Skin of body (tissue), 3 donors: ENCODE measurements at places on chromosomes 1 and 21. TPM values are rescaled to one million over a fixed set of nuclear protein-coding genes. Genes with fewer than 3 reads are reported as not detected.

- no peak for DNase-seq
These were observed 179.2 kb upstream of the RAB4A start for GRCh38 chr1:229091721-229092136.

DNA sequence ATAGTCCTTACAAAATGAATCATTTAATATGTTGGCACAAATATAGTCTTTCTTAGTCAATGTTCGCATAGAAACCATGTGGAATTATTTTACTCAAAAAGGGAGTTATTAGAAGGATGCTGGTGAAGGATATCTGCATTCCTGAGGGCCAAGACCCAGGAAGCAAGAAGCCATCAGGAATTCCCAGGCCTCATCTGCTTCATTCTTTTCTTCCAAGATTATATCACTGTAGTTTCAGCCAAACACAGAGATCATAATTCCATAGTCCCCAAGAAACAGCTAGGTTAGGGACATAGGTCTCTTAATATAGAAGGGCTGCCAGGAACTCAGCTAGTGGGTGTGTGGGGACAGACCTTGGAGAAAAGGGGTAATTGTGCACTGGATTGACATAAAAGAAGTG is 28.6 kb upstream of the DISC1 start:
- no peak for DNase-seq

DNA sequence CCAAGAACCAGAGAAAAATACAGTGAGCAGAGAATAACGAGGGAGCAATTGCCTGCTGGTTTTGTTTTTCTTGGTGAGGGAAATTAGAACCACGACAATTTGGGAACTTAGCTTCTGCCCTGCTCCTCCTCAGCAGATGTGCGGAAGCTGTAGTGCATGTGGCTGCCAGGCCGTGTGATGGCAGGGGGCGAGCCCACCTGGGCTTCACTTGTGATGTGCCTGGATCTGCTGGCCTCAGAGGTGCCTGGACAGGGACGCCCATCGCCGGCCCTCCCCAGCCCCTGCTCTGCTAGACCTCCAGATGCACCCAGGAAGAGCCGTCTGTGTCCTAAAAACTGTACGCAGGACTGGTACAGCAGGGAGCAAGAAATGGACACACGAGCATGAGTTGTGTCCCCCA is 28.5 kb upstream of the C1orf174 start:
- no peak for DNase-seq

- peak; percentile 75 for DNase-seq
These were observed 206.8 kb downstream of the ST6GALNAC3 start for GRCh38 chr1:76281306-76281705.

AGMAT gene
- total RNA-seq: 0.99 TPM

DNA sequence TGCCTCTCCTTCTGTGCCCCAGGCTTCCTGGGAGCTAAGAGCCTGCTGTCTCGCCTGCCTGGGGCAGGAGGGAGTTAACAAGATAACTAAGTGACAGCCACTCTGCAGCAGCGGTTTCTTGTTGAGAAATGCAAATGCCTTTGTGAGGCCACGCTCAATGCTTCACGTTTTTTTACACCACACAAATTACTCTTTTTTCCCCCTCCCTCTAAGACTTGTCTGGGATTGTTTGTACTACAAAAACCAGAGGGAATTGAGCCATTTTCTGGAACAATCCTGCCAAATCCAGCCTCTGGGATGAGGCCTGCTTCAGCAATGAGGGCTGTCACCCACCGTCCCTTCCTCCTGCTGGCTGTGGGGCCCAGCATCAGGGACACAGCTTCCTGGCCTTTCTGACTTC is 119.6 kb downstream of the ACTL8 start:
- peak; percentile 52 for DNase-seq

DNA sequence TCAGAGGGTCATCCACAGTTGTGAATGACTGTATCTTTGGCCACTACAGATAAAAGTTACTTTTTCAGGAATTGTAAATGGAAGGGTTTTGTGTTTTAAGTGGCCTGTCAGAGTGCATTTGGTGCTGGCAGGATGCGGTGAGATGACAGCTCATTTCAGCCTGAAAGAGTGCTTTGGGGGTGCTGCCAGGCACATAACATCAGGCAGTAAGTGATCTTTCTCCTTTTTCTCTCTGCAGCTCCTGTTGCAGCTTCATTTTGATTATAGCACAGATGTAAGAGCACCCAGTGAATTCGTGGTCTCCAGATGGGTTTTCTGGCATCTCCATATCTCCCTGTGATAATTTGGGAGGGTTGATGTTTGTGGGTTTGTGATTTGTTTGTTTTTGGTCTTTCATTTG is 14.8 kb upstream of the FAM163A start:
- DNase-seq: no peak

- no peak for DNase-seq
These were observed 45.1 kb downstream of the ZBTB18 start for GRCh38 chr1:244096066-244096610.

DNA sequence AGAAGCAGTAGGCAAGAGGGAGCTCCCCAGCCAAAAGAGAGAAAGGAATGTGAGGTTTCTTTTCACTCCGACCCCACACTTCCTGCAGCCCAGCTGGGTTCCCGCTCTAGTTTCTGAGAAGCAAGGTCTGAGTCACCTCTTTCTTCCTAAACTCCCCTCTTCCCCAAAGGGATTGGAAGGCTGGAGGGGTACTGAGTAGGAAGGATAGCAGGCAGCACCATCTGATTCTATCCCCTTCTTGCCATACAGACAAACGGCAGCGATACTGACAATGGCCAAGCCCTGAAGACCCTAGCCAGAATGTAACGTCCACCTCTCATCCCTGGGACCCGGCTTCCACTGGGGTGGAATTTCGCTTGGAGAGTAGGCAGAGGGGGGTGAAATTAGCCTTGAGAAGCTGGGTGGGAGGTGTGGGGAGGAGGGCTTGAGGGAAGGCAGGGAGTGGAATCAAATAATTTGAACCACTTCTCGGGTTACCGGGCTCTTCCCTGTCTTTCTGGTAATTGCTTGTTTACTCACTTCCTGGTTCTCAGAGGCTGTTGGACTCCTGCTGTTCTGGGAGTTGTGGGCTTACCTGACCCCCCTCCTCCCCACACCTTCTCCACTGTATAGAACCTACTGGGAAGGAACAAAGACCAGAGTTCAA is 13.2 kb downstream of the IER5 start:
- DNase-seq: no peak

NBPF4 gene
- not detected for total RNA-seq

GRCh38 chr1:167175901-167176300 is 44.8 kb upstream of the POU2F1 start:
- DNase-seq: no peak

RNU1-4 gene
- 34,682 TPM for total RNA-seq
